Activated CD8-positive, alpha-beta memory T cell treated with anti-CD3 and anti-CD28 coated beads for 24 hours (primary cell): ENCODE measurements at places on chromosomes 2 and 18.

DNA sequence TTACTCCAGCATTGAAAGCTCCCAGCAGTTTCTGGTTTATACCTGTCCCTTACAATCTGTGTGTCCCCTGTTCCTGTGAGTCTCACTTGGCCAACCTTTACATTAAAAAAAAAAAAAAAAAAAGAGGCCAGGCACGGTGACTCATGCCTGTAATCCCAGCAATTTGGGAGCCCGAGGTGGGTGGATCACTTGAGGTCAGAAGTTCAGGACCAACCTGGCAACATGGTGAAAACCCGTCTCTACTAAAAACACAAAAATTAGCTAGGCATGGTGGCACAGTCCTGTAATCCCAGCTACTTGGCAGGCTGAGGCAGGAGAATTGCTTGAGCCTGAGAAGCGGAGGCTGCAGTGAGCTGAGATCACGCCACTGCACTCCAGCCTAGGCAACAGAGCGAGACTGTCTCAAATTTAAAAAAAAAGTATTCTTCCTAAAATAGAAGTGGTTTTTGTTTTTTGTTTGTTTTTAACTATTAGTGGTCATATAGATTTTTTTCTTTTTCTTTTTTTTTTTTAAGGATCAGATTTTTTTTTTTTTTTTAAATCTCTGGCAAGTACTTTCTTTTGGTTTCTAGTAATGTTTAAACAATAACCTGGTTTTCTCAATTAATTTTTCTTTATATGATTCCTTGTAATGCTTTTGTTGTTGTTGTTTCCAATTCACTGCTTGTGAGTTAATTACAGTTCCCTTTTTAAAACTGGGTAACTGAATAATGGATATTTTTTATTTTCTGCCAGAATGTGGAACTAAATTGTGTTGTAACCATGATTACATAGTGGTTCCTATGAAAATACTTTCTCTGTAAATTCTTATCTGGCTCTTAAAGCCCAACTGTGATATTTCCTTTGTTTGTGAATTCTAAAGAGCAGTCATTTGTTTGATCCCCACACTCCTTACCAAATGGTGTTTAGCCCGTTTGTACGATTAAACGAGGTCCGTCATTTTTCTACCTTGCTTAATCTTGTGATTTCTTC is 116.8 kb downstream of the CTAGE1 start:
- no peak for DNase-seq

- no peak for DNase-seq
Measured at GRCh38 chr18:41343808-41344207, 611.2 kb upstream of the PIK3C3 start.

DNA sequence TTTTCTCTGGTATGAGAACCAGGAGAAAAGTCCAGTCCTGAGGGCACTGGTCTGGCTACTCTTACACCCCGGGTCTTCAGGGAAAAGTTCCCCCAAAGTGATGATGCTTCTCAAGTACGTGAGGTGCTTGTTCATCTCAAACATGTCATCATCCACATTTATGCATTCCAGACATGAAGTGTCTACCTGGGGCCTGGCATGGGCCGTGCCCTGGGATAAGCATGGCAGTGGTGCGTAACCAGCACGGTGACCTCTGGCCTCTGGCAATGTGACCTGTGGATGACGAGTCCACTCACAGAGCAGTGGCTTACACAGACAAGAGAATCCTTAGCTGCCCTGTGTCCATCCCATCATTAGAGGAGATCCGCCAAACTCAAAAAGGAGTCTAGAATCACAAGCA is 74.8 kb upstream of the LGALSL start:
- DNase-seq: no peak

DNA sequence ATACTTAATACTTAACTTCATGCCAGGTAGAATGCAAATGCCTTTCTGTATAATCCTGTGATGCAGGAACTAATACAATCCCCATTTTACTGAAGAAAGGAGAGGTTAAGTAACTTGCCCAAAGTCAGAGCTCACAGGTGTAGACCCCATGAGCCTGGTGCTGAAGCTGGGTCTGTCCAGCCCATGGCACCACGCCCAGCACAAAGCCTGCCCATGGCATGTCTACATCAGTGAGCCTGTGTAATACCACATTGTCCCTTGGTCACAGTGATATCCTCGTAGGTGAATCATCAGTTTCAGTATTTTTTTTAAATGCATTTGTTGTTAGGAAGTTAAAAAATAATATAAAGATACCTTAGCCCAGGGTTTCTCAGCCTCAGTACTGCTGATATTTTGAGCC is 69.9 kb upstream of the MCFD2 start:
- DNase-seq: peak; percentile 71

- no peak for DNase-seq
Measured at GRCh38 chr2:155151472-155151871, 453.0 kb downstream of the KCNJ3 start.

GRCh38 chr2:104749856-104750460 is 104.0 kb upstream of the POU3F3 start:
- no peak for DNase-seq
